GM13976 (cell line): ENCODE measurements at places on chromosomes 4 and X.

DNA sequence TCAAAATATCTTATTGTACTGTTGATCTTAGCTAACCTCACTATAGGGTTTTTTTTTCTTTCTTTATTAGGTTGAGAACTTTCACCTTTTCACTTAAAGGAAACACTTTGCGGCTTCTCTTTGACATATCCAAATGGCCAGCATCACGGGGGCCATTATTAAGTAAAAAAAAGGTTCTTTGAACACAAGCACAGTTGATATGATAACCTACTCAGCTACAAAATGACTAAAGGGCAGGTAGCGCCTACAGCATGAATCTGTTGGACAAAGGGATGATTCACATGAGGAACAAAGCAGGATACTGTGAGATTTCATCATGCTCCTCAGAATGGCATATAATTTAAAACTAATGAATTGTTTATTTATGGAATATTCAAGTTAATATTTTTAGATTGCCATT lies 119.6 kb downstream of the CCSER1 start:
- DNase-seq, result no peak

GRCh38 chr4:149790172-149790907 lies 25.3 kb downstream of the IQCM start:
- DNase-seq, result no peak

- DNase-seq, result no peak
Observed at GRCh38 chr4:6125103-6125651, 75.2 kb downstream of the JAKMIP1 start.

DNA sequence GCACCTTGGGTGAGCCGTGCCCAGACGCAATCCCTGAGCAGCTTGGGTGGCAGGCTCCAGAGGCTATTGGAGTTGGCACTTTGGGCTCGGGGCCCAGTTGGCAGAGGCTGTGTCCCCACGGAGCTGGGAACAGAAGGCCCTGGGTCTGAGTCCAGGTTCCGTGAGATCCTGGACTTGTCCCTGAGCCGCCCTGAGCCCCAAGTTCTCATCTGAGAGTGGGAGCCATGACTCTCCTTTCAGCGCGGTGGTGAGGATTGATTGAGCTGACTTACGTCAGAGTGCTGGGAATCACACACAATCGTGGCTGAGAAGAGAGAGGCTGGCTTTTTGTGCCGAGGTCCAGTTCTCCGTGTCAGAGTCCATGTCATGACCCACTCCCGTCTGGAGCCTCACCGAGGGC lies 98.0 kb downstream of the PSAPL1 start:
- no peak for DNase-seq

DNA sequence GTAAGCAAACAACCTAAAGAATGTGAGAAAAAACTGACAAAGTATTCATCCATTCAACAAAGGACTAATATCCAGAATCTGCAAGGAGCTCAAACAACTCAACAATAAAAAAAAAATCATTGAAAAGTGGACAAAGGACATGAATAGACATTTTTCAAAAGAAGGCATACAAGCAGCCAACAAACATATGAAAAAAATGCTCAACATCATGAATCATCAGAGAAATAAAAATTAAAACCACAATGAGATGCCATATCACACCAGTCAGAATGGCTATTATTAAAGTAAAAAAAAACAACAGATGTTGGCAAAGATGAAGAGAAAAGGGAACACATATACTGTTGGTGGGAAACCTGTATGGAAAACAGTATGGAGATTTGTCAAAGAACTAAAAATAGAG lies 120.7 kb upstream of the ADGRL3 start:
- no peak for DNase-seq
